Stimulated activated naive CD8-positive, alpha-beta T cell treated with anti-CD3 and anti-CD28 coated beads, Interleukin-15, amount 100 ng/mL, for 72 hours (primary cell): ENCODE measurements at places on chromosomes 11 and 22.

DNA sequence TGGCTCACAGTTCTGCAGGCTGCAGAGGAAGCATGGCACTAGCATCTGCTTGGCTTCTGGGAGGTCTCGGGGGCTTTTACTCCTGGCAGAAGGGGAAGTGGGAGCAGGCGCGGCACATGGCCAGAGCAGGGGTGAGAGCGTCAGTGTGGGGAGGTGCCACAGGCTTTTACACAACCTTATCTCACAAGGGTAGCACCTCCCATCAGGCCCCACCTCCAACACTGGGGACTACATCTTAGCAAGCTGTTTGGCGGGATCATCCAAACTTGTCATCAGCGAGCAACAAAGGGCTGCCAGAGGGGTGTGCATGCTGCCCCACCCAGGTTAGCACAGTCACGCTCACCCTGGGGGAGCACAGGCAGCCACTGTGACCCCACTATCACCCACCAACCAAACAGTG is 18.9 kb upstream of the YPEL1 start:
- DNase-seq = no peak

GRCh38 chr22:44628835-44629234 is 73.2 kb upstream of the PRR5 start:
- DNase-seq = no peak

- DNase-seq = no peak
Observed at GRCh38 chr22:29258407-29259252, 9.2 kb downstream of the RHBDD3 start.

GRCh38 chr11:30107899-30108298 is 91.1 kb upstream of the KCNA4 start:
- no peak for DNase-seq

DNA sequence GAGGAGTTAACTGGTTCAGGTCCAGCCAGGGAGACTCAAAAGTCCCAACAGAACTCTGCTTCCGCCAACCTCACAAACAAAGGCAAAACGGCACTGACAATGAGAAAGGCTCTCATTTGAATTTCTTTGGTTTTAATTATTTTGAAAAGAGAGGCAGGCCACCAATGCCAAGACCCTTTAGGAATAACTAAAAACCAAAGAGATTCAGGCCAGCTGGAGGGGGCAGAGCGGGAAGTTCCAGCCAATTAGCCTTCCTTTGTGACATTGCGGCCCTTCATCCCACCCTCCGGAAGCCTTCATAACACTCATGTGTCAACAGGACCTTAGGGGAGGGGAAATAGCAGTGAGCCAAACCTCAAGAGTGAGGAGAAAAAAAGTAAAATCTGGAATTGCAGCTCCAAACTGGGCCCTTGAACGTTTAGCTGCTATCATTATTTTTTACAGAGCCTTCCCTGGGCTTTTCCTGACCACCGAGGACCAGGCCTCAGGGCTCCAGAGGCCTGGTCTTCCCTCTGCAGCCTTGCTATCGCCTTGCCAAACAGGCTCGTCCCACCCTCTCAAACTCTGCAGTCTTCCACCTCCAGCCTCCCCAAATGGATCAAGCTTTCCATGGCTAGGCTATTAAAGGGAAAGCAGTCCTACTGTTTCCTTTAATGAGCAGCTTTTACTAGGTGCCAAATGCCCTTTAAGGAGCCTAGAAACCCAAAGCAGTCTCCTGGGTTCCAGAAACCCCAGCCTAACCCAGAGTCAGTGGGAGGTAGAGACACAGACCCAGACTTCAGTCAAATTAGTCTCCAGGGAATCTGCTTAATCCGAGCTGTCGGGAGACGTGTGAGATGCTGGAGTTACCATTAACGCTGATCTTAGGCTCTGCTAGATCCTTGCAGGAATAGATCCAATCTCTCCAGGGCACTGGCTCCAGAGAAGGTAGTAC is 114.2 kb downstream of the CCDC34 start:
- no peak for DNase-seq

DNA sequence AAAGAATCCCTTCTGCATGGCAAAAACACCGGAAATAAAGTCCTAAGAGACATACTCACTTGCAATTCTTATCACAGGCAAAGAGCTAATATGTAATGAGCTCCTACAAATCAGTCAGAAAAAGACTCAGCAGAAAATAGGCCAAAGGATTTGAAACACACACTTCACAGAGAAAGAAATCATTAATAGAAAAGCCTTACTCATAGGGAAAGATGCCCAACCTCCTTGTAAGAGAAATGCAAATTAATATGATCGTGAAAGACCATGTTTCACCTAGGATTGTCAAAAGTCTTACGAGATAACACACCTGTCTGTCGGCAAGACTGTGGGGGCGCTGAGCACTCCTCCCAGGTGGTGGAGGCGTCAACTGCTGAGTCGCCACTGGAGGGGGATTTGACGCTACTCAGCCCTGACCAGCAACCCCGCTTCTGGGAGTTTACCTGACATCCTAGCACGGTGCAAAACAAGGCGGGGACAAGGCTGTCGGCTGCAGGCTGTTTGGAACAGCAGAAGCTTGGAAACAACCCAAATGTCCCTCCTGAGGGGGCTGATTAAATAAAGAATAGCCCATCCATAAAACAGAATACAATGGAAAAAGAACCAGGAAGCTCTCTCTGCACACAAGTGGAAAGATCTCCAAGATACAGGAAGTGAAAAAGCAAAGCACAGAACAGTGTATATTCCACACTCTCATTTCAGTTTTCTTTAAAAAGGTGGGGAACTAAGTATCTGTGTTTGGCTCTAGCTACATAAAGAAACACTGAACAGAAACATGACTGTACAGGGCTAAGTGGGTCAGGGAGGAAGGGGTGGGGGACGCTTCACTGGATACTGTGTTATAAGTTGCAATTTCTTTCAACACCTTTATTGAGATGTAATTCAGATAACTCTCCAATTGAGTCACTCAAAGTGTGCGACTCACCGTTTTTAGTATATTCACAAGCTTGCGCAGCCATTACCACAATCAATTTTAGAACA is 11.5 kb downstream of the CSNK1E start:
- DNase-seq = no peak

GRCh38 chr11:6194065-6194581 is 4.9 kb upstream of the OR52W1 start:
- no peak for DNase-seq

GRCh38 chr11:45089251-45089650 is 57.2 kb upstream of the PRDM11 start:
- no peak for DNase-seq

DNA sequence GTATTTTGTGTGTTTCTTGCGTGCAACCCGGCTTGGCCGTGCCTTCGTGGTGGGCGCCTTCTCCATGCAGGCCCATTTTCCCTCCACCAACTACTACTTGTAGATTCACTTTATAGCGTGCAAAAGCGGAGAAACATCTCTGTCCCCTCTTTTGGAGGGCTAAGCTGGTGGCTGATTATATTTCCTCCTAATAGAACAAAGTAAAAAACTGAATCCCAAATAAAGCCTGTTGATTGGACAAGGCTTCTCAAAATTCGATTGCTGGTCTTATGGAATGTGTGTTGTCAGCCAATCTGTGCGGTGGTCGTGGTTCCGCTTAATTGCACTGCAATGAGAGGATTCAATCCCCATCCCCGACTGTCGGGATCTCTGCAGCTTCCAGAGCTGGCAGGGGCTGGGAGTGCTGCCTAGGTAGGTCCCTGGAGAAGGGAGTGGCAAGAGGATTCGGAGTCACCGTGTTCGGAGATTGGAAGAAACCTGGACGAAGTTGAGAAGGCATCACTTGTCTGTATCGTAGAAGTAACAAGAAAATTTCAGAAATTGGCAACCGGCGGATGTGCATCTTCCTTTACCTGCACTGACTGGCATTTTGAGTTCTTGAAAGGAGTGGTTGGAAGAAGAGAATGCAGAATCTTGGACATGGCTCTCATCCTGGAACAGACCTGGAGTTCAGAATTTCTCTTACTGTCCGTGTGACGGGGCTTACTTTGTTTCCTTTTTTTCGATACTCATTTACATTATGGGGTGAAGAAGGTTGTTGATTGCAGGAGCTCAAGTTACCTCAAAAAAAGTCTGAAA is 1.1 kb downstream of the HMGXB4 start:
- no peak for DNase-seq

DNA sequence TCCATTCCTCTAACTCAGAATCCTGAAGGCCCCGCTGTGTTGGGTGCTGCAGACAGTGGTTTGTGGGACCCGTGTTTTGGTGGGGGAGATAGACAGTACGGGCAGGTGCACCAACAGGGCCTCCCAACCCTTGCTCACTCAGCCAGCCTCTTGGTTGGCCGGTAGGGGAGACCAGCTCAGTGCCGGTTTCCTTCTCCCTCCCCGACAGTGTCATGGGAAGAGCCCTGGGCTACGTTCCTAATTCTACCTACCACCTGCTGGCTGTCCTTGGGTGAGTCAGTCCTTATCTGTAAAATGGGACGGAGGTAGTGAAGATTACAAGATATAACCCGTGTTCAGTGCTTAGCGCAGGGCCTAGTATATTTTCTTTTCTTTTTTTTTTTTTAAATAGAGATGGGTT is 5.9 kb downstream of the TMEM134 start:
- DNase-seq = no peak

GRCh38 chr22:46918197-46918596 is 155.7 kb downstream of the TBC1D22A start:
- DNase-seq = no peak

DNA sequence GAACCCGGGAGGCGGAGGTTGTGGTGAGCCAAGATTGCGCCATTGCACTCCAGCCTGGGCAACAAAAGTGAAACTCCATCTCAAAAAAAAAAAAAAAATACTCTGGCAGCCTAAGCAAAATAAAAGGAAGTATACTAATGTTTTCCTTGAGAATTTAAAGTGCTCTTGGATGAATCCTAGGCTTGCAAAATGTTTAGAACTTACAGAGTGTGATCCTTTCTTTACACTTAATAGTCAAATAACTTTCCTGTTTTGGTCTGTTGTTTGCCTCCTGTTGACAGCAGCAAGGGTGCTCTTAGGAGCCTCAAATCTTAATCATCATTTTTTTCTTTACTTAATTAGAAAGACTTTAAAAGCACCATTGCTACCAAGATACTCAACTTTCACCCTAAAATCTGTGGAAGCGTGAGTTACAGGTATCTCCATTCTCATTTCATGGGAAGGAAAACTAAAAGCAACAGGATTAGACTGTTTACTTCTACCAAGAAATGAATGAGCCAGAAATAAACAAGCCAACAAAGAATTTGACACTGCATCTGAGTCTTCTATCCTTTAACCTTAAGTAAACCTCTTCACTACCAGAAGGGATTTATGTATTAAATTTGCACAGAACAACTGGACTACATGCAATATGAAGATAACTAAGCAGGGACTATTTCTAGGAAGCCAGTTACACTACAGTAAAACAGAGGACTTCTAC is 38.7 kb upstream of the CRTAM start:
- no peak for DNase-seq

DNA sequence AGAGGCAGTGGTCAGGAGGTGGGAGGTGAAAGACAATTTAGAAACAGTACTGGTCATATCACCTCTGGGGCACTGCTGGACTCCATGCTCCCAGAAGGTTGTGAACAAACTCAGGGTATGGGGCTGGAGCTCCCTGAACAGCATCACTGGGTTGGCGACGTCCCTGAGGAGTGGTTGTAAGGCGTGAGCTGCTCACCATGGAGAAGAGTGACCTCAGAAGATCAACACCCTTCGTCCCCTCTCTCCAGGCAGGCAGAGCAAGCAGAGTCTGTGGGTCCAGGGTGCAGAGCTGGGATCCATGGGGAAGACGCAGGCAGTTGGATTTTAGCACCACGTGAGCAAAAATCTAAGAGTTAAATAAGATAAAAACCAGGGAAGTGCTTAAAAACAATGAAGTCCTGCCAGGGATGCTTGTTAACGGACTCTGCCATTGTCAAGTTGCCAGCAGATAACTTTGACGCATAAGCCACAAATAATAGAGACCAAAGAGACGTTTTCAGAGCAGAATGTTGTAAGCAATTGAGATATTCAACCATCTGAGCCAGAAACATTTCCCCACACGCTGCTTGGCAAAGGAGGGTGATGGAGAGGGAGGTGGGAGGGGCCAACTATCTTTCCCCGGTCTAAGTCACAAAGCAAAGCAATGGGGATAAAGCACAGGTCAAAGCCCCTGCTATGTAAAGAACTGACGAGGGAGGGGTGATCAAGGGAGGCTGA is 13.6 kb downstream of the PNPLA5 start:
- no peak for DNase-seq

- no peak for DNase-seq
Observed at GRCh38 chr11:106496677-106497076, 419.2 kb downstream of the AASDHPPT start.

GRCh38 chr11:15212876-15213275 is 98.2 kb downstream of the INSC start:
- no peak for DNase-seq

- DNase-seq = no peak
Observed at GRCh38 chr11:44651535-44652155, 75.1 kb upstream of the TSPAN18 start.
